Adrenal gland (tissue), 19 donors: ENCODE measurements at places on chromosomes 13 and 19.

DNA sequence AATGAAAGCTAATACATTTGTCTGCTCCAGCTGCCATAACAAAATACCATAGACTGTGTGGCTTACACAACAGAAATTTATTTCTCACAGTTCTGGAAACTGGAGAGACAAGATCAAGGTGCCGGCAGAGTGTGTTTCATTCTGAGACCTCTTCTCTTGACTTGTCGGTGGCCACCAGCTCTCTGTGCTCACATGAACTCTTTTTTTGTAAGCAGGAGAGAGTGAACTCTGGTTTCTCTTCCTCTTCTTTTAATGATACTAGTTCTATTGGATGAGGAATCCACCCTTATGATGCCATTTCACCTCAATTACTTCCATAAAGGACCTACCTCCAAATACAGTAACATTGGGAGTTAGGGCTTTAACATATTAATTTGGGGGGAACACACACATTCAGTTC lies 11.7 kb downstream of the KCTD12 start:
- no peak overlapping the region for H3K27ac ChIP-seq
- DNase-seq, result no peak
- H3K4me1 ChIP-seq, result peaks cover 8% of the 10 kb centered on the region
- H3K4me3 ChIP-seq, result no peak overlapping the region
- H3K27me3 ChIP-seq, result no peaks in the 10 kb centered on the region
- no peaks in the 10 kb centered on the region for H3K36me3 ChIP-seq

DNA sequence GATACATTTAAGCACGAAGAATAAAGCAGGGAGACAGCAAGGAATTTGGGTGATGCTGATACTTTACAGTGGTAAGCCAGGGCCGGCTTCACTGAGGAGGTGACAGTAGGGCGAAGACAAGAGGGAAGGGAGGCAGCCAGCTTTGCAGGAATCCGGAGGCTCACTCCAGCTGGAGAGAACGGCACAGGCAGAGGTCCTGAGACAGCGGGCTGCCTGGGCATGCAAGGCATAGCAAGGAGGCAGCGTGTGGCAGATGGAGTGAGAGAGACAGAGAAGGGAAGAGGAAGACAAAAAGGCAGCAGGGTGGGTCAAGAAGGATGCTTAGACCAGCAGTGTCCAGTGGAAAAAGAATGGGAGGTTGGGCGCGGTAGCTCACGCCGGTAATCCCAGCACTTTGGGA lies 83.2 kb upstream of the WASF3 start:
- no peak for DNase-seq
- H3K36me3 ChIP-seq, result no peaks in the 10 kb centered on the region
- H3K4me1 ChIP-seq, result no peaks in the 10 kb centered on the region
- no peak overlapping the region for H3K4me3 ChIP-seq
- H3K27ac ChIP-seq, result no peak overlapping the region

DNA sequence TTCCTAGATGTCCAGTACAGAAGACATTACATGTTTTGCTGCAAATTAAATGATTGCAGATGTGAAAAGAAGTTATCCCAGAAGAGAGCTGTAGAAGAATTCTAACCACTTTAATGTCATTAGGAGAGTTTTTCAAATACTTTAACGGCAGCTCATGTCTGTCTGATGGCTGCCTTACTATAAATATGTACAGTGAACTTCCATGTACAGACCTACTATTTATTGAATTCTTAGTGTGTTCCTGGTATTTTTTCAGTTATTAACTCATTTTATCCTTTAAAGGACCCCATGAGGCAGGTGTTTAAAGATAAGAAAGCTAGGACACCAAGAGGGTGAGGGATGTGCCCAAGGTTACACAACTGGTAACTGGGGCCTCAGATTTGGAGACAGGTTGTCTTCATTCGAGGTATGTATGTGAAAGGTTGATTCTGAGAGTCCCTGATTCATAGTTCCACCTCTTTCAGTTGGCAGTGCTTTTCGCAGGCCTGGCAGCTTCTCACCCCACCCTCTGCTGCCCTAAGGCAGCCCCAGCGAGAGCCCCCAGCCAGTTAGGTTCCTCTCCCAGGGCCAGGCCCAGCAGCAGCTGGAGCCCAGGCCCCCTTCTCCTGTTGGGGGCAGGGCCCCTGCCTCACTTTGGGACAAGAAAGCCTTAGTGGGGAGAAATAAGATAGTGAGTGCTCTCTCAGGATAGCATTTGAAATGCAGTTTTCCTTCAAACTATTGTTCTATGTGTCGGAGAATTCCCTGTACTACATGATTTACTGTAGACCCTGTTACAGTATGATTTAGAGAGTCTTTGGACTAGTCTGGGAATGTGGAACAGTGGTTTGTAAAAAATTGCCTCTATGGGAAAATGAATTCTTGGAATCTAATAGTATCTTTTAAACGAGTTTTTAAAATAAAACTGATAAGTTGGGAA lies 67.7 kb upstream of the TEX29 start:
- no peak for DNase-seq
- no peak overlapping the region for H3K27ac ChIP-seq
- peaks cover 15% of the 10 kb centered on the region for H3K36me3 ChIP-seq
- peaks cover 21% of the 10 kb centered on the region for H3K4me1 ChIP-seq
- H3K4me3 ChIP-seq, result no peak overlapping the region

- H3K4me1 ChIP-seq, result peaks cover 25% of the 10 kb centered on the region
- DNase-seq, result no peak
- no peak overlapping the region for H3K4me3 ChIP-seq
- no peak overlapping the region for H3K27ac ChIP-seq
- no peaks in the 10 kb centered on the region for H3K36me3 ChIP-seq
- no peaks in the 10 kb centered on the region for H3K27me3 ChIP-seq
Measured at GRCh38 chr19:4748185-4748584, 24.5 kb upstream of the DPP9 start.

DNA sequence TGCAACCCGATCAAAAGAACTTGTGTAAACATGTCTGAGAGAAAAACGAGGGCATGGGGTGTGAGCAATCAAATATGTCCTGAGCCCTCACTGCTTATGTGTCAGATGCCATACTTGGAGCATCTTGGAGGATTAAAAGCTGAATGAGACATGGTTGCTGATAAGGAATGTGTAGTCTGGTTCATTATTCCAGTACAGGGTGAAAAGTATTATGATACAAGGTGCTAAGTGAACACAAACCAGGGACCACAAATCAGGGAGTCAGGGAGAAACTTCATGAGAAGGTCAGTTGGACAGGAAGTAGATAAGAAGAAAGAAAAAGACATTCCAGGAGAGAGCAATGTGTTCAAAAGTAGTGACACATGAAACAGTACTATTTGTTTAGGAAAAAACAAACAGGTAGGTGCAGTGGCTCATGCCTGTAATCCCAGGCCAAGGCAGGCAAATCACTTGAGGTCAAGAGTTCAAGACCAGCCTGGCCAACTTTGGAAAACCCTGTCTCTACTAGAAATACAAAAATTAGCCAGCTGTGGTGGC lies 2.0 kb upstream of the RCBTB1 start:
- no peak overlapping the region for H3K4me3 ChIP-seq
- H3K4me1 ChIP-seq, result no peaks in the 10 kb centered on the region
- no peak overlapping the region for H3K27ac ChIP-seq
- DNase-seq, result no peak
- H3K27me3 ChIP-seq, result no peaks in the 10 kb centered on the region
- H3K36me3 ChIP-seq, result no peaks in the 10 kb centered on the region

DNA sequence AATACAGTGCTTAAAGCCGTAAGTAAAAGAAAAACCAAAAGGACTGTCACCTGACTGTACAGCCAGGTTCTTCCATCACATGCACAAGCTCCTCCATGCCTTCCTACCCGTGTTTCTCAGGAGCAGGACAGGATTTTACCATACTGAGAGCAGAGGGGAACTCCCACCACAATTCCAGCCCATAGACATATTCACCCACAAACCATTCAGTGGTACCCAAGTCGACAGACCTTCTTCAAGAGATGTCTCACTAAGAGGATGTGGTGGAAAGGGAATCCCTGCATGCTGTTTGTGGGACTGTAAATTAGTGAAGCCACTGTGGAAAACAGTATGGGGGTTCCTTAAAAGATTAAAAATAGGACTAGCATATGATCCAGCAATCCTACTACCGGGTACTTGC lies 66.9 kb upstream of the DOCK9 start:
- no peak overlapping the region for H3K4me3 ChIP-seq
- DNase-seq, result no peak
- H3K4me1 ChIP-seq, result peaks cover 28% of the 10 kb centered on the region
- H3K27me3 ChIP-seq, result no peaks in the 10 kb centered on the region
- H3K27ac ChIP-seq, result no peak overlapping the region

- H3K27me3 ChIP-seq, result no peaks in the 10 kb centered on the region
- DNase-seq, result no peak
- H3K4me1 ChIP-seq, result no peaks in the 10 kb centered on the region
Measured at GRCh38 chr19:46574533-46574932, 26.6 kb upstream of the CALM3 start.

GRCh38 chr19:23991170-23991569 lies 76.5 kb downstream of the ZNF726 start:
- H3K36me3 ChIP-seq, result no peaks in the 10 kb centered on the region
- H3K27ac ChIP-seq, result no peak overlapping the region
- DNase-seq, result peak; percentile 58
- no peaks in the 10 kb centered on the region for H3K27me3 ChIP-seq
- H3K4me1 ChIP-seq, result no peaks in the 10 kb centered on the region

DNA sequence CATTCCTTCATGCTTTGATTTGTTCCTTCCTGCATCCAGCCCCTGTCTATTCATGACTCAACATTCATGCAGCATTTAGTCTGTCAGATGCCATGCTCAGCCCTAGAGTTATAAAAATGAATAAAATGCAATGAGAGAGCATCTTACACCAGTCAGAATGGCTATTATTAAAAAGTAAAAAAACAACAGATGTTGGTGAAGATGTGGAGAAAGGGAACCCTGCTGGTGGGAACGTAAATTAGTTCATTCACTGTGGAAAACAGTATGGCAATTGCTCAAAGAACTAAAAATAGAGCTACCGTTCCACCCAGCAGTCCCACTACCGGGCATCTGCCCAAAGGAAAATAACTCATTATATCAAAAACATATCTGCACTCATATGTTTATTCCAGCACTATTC lies 70.0 kb upstream of the GTF3A start:
- H3K27ac ChIP-seq, result no peak overlapping the region
- H3K36me3 ChIP-seq, result no peaks in the 10 kb centered on the region
- DNase-seq, result no peak

- H3K27me3 ChIP-seq, result no peaks in the 10 kb centered on the region
- no peaks in the 10 kb centered on the region for H3K36me3 ChIP-seq
- DNase-seq, result no peak
Measured at GRCh38 chr13:71672512-71672911, 194.5 kb downstream of the DACH1 start.

DNA sequence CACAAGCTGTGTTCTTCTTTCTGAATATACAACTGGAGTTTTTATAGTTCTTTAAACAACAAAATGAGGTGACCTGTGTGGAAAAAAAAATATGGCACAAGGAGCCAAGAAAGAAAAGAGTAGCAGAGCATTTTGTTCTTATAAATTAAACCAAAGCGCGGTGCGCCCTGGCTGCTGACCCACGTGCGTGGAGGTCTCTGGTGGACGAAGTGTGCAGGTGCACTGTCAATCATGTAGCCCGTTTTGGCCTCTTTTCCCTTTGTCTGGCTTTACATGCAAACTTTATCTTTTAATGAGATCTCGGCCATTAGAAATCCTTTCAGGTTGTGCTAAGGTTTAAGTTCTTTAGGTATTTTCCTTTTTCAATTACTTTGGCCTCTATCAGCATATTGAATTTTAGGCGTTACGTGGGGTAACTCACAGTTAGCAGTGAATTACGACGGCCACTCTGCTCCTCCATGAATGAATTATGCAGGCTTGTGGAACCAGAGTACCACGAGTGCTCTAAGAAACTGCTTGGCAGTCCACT lies 443.9 kb upstream of the SLC10A2 start:
- H3K36me3 ChIP-seq, result no peaks in the 10 kb centered on the region
- no peak overlapping the region for H3K27ac ChIP-seq
- H3K4me3 ChIP-seq, result no peak overlapping the region
- H3K27me3 ChIP-seq, result no peaks in the 10 kb centered on the region

DNA sequence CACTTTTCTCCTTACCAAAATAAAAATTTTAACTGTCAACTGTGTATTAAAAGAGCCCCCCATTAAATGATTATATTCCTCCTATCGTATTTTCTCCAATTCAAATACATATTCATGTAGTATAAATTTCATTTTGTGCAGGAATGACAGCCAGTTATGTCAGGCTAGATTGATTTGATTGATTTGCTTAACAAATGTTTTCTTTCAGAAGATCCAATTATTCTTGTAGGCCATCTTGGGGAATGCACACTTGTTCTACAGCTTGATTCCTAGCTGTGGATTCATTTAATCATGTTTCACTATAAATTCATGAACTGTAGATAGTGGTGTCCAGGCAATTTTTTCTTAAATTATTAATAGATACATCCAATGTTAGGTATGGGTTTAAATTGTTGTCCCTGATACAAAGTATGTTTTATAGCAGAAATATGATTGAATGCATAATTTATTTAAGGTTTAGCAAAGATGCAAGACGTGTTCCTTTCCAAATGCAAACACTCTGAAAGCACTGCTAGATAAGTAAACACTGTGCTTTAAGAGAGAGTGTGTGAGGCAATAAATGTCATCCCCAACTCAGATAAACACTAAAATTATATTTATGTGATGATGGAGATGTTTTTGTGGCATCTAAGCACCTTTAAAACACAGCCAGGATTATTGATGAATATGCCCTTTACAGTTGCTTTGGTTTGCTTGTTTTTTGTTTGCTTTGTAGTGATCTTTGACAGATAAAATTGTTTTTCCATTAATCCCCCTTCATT lies 531.1 kb downstream of the DCT start:
- no peaks in the 10 kb centered on the region for H3K27me3 ChIP-seq
- no peak overlapping the region for H3K27ac ChIP-seq
- no peaks in the 10 kb centered on the region for H3K36me3 ChIP-seq
- H3K4me1 ChIP-seq, result no peaks in the 10 kb centered on the region
- no peak for DNase-seq
- H3K4me3 ChIP-seq, result no peak overlapping the region

DNA sequence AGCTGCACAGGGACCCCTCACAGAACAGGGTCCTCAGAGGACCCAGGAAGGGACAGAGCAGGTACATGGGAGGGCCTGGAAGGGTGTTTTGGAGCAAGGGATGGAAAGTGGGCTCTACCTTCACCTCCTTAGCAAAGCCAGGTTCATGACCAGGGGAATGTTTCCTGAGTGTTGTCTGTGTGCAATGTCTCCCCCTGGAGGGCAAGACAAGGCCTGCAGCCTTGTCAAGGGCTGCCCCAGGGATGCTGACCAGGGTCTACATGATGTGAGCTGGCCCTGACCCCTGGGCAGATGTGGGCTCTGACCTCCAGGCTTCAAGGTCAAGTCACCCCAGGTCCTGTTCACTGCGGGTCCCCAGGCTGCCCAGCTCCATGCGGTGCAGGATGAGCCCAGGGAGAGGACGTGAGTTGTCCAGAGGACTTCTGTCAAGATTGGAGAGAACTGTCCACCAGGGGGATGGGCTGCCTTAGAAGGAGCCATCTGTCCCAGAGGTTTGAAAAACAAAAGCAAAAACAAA lies 1.0 kb upstream of the CEACAM1 start:
- H3K4me3 ChIP-seq, result no peak overlapping the region
- no peaks in the 10 kb centered on the region for H3K36me3 ChIP-seq
- peak; percentile 77 for DNase-seq
- no peaks in the 10 kb centered on the region for H3K27me3 ChIP-seq
- H3K27ac ChIP-seq, result peak overlapping the region; percentile 26

GRCh38 chr19:17719730-17720400 lies 585 bp downstream of the MAP1S start:
- H3K4me1 ChIP-seq, result peaks cover 27% of the 10 kb centered on the region
- H3K4me3 ChIP-seq, result no peak overlapping the region
- H3K27ac ChIP-seq, result peak overlapping the region; percentile 38
- no peak for DNase-seq
- no peaks in the 10 kb centered on the region for H3K27me3 ChIP-seq
- H3K36me3 ChIP-seq, result peaks cover 19% of the 10 kb centered on the region
